ENCODE measurements at places on chromosomes 4 and X. TPM values are rescaled to one million over a fixed set of nuclear protein-coding genes. Genes with fewer than 3 reads are reported as not detected.

PABPC4L gene
- 2.7 TPM for total RNA-seq

RS1 gene
- not detected for total RNA-seq

PAGE1 gene
- total RNA-seq, result not detected

NSDHL gene
- 18.9 TPM for total RNA-seq

LRP2BP gene
- total RNA-seq, result 1.4 TPM

HCFC1 gene
- 24.6 TPM for total RNA-seq

COL4A6 gene
- not detected for total RNA-seq

Data from osteoblast (primary cell).